ENCODE measurements at places on chromosomes 11 and 22. TPM values are rescaled to one million over a fixed set of nuclear protein-coding genes. Genes with fewer than 3 reads are reported as not detected.

- no peaks in the 10 kb centered on the region for H3K36me3 ChIP-seq
- DNase-seq, result no peak
- no peak overlapping the region for H3K27ac ChIP-seq
Observed at GRCh38 chr11:44939673-44940395, 10.8 kb downstream of the TP53I11 start.

The E2F8 gene
- total RNA-seq, result 4.7 TPM

GRCh38 chr22:36929621-36930020 lies 16.2 kb downstream of the CSF2RB start:
- H3K27me3 ChIP-seq, result no peaks in the 10 kb centered on the region
- peaks cover 4% of the 10 kb centered on the region for H3K36me3 ChIP-seq
- peak overlapping the region; percentile 9 for H3K27ac ChIP-seq
- no peak overlapping the region for H3K4me3 ChIP-seq
- no peaks in the 10 kb centered on the region for H3K4me1 ChIP-seq
- no peak for DNase-seq

- no peak overlapping the region for H3K4me3 ChIP-seq
Observed at GRCh38 chr11:46513934-46514342, 79.9 kb downstream of the AMBRA1 start.

The ZNF70 gene
- 1.2 TPM for total RNA-seq

GRCh38 chr11:81602508-81602907 lies 1131.2 kb downstream of the FAM181B start:
- no peak overlapping the region for H3K27ac ChIP-seq
- no peaks in the 10 kb centered on the region for H3K4me1 ChIP-seq
- H3K4me3 ChIP-seq, result no peak overlapping the region
- no peak for DNase-seq
- H3K36me3 ChIP-seq, result no peaks in the 10 kb centered on the region

DNA sequence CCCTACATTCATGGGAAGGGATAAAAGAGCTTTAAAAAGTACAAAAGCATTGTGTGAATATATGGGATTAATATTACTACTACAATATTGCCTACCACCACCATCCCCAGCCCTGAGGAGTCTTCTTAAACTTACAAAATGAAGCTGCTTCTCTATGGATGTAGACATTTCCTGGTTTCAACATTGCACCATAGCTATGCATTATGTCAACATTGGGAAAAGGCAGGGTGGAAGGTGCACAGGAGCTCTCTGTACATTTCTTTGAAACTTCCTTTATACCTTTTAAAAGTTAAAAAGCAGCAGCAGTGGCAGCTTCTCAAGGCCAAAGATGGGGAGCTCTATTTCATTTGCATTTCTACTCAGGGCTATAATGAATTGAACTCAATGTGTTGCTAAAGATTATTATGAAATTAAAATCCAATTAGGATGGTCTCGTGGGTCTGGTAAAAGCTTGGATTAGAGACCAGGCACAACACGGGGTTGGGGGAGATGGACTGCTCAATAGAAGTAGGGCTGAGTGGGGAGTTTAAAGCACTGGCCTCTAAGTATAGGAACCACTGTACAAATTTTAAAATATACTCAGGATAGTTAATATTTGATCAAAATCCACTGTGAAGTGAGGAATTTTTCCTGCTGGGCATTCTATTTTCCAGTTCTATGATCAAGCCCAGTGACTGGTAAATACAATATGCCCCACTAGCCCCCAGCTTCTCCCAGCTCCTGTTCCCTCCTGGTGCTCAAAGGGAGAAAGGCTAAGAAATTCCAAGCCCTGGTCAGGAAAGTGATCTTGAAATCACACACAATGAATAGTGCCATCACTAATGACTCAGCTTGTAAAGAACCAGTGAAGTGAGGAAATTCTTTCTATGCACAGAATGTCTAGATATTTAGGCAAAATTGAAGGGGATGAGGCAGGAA lies 362.7 kb upstream of the CCDC90B start:
- DNase-seq, result no peak
- no peak overlapping the region for H3K27ac ChIP-seq
- H3K4me3 ChIP-seq, result no peak overlapping the region
- no peaks in the 10 kb centered on the region for H3K36me3 ChIP-seq
- no peaks in the 10 kb centered on the region for H3K27me3 ChIP-seq

GRCh38 chr11:83778596-83778995 lies 492.4 kb upstream of the CCDC90B start:
- no peaks in the 10 kb centered on the region for H3K4me1 ChIP-seq
- DNase-seq, result no peak
- H3K27ac ChIP-seq, result no peak overlapping the region

DNA sequence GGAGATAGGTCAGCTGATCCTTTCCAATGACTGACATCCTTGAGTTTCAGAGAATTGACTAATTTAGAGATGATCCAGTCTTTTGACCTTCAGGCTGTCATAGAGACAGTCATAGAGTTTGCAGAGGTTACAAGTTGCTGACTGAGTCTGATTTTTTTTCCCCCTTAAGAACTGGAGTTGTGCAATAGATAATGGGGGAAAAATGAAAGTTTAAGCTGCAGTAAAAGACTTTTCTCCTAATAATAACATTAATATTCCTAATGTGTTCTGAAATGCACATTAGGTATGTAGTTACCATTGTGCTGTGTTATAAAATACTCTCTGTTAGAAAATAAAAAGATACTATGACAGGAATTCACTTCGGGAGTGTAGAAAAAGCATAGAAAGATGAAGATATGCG lies 876.9 kb upstream of the RAG2 start:
- H3K36me3 ChIP-seq, result no peaks in the 10 kb centered on the region
- no peak overlapping the region for H3K4me3 ChIP-seq
- no peak for DNase-seq
- no peaks in the 10 kb centered on the region for H3K4me1 ChIP-seq

The VSIG10L2 gene
- 0.09 TPM for total RNA-seq

DNA sequence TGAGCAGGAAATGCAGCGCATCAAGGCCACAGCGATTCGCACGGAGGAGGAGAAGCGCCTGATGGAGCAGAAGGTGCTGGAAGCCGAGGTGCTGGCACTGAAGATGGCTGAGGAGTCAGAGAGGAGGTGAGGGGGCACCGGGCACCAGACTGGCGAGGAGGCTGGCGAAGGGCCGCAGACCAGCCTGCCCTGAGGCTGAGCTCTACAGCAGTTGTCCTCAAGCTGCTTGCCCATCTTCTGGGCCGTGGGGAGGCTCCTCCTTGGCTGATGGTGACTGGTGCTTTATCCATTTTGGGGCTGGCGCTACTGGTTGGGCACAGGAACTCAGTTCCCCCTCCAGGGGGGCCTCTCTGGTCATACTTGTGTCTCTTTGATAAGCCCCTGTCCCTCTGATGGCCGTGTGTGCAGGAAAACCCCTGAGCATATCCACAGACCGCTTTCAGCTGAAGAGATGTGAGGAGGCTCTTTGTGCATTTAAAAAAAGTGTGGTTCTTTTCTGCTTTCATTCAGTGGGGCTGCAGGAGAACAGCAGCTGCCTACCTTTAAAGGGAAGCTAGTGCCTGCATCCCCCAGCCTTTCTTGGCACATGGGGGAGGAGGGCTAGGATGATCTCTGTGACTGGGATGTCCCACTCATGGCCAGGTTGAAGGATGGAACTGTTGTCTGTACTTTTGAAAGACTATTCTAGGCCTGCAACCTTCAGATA lies 46.3 kb upstream of the CABP7 start:
- H3K27ac ChIP-seq, result no peak overlapping the region
- no peaks in the 10 kb centered on the region for H3K4me1 ChIP-seq

The ACRV1 gene
- total RNA-seq, result not detected

DNA sequence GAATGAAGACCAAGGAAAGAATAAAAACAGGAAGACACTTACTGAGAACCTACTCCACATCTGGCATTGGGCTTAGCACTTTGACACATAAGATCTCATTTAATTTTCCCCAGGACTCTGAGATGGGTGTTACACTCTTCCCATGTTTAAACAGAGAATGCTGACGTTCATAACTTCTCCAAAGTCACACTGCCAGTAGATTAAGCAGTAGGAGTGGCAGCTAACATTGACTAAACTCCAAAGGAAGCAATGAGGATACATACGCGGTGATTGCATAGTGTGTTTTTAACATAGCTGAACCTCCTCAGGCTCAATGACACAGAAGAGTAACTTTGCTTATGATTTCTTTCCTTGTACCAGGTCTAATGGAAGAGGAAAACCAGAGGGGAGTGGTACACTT lies 14.5 kb upstream of the OR10V1 start:
- H3K36me3 ChIP-seq, result no peaks in the 10 kb centered on the region
- no peak overlapping the region for H3K27ac ChIP-seq
- H3K4me3 ChIP-seq, result no peak overlapping the region
- no peak for DNase-seq
- no peaks in the 10 kb centered on the region for H3K27me3 ChIP-seq

- no peak overlapping the region for H3K4me3 ChIP-seq
- no peaks in the 10 kb centered on the region for H3K36me3 ChIP-seq
- H3K27ac ChIP-seq, result no peak overlapping the region
- no peak for DNase-seq
Observed at GRCh38 chr11:20013346-20014066, 146.8 kb downstream of the DBX1 start.

DNA sequence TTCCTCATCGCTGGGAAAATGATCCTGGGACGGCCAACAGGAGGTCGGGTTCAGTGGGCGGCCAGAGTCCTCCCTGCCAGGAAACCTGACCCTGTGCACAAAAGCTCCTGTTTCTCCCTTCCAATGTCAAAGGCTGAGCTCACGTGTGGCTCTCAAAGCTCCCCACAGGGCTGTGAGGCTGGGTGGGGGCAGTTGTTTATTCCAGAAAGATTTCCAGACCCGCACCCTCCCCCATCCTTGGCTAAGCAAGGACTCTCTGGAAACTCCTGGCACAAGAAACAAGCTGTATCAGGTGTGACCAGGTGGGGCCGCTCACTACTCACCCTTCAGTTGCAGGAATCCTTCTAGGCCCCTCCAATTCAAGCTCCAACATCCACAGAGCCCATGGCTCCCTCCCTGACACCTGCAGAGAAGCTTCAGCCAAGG lies 131.9 kb downstream of the SHANK2 start:
- no peaks in the 10 kb centered on the region for H3K27me3 ChIP-seq
- H3K36me3 ChIP-seq, result no peaks in the 10 kb centered on the region
- no peak overlapping the region for H3K27ac ChIP-seq
- H3K4me1 ChIP-seq, result no peaks in the 10 kb centered on the region
- no peak for DNase-seq

The USH1C gene
- total RNA-seq, result not detected

The KRTAP5-11 gene
- not detected for total RNA-seq

DNA sequence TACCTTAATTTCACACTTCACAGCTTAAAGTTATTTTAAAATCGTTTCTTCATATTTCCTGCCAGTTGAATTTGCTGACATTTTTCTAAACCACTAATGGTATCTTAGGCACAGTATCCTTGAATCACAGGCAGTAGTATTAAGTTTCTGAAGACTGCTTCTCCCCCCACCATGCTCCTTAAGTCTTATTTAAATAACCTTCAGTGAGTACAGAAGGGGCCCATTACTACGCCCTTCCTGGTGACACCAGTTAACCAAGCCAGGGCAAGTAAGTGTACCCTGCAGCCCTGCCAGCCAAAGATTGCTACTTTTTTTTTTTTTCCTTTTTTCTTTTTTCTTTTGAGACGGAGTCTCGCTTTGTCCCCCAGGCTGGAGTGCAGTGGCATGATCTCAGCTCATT lies 19.9 kb downstream of the KDM2A start:
- H3K27me3 ChIP-seq, result no peaks in the 10 kb centered on the region
- H3K27ac ChIP-seq, result no peak overlapping the region
- peaks cover 98% of the 10 kb centered on the region for H3K36me3 ChIP-seq
- no peak for DNase-seq
- no peaks in the 10 kb centered on the region for H3K4me1 ChIP-seq

DNA sequence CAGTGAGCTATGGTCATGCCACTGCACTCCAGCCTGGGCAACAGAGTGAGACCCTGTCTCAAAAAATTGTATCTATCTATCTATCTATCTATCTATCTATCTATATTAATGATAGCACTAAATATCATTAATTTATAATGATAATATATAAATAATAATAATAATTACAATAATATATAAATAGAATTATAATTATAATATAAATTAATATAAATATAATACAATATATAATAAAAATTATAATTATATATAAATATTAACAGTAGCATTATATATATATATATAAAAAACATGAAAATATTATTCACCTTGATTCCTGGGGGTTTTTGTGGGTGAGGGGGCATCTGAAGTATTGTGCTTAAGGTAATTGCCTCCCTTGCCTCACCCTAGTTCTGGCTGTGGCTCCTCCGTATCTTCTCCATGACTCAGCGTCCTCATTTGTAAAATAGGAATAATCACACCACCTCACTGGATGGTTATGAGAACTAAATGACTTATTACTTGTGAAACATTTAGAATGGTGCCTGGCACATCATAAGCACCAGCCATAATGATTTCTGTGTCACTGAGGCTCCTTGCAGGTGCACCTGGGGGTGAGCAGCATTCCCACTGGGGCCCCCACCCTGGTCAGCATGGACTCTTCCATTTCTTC lies 18.8 kb downstream of the RASD2 start:
- DNase-seq, result no peak
- H3K27ac ChIP-seq, result no peak overlapping the region
- peaks cover 11% of the 10 kb centered on the region for H3K4me1 ChIP-seq
- peaks cover 36% of the 10 kb centered on the region for H3K27me3 ChIP-seq
- H3K4me3 ChIP-seq, result no peak overlapping the region
- no peaks in the 10 kb centered on the region for H3K36me3 ChIP-seq

DNA sequence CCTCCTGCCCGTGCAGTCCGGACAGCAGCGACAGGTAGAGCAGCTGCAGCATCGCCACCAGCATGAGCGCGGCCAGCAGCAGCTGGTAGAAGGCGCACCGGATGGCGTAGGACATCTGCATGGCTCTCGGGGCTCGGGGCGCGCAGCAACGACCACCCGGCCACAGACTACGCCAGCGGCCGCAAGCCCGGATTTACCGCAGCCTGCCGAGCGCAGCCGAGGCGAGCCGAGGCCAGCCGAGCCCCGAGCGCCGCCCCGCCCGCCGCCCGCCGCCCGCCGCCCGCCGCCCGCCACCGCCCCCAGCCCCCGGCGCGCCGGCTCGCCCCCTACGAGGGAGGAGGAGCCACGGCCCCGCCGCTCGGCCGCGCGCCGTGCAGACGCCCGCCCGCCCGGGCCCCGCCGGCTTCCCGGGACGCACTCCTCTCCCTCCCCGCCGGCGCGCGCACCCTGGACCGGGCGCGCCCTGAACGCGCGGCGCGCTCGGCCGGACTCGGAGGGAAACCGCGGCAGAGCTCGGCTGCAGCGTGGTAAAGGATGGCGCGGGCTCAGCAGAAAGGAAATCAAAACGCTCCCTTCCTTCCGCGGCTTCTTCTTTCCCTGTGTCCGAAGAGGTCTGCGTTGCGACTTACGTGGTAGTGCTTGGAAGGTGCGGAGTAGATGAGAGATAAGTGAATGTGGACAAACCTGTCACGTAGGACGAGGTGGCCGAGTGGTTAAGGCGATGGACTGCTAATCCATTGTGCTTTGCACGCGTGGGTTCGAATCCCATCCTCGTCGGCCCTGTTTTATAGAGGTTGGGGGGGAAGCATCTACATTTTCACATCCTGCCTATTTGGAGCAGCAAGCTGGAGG lies at the start of gene B4GAT1:
Gene B4GAT1, minus strand, starts transcription at position 205 of the 852 bp plus-strand sequence. Its CDS starts 84 bp downstream, at position 121.
- no peak for DNase-seq
- peaks cover 34% of the 10 kb centered on the region for H3K4me1 ChIP-seq
- H3K4me3 ChIP-seq, result peak within 1 kb of the TSS; percentile 78
- H3K27me3 ChIP-seq, result no peaks in the 10 kb centered on the region

GRCh38 chr11:67027943-67028542 lies 5.1 kb downstream of the SYT12 start:
- H3K4me1 ChIP-seq, result peaks cover 45% of the 10 kb centered on the region
- no peak overlapping the region for H3K27ac ChIP-seq

Data from esophagus squamous epithelium (tissue), 5 donors.